ENCODE measurements at places on chromosomes 6 and 20.

DNA sequence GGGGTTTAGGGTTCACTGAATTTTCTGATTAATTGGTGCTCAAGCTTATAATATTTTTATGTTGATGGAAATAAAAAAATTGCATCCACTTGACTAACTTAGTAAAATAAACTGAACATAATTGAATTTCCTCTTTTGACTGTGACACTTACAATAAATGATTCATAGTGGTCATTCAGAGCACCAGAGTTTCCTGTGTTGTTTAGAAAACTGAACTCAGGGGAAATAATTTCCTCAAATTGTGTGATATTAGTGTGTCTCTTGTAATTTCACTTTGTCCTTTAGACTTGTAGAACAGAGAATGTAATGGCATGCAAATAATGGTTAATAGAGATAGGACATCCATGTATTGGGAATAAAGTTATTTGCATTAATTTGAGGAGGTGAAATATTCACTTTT, 319.7 kb upstream of the MAN1A1 start:
- DNase-seq: no peak

DNA sequence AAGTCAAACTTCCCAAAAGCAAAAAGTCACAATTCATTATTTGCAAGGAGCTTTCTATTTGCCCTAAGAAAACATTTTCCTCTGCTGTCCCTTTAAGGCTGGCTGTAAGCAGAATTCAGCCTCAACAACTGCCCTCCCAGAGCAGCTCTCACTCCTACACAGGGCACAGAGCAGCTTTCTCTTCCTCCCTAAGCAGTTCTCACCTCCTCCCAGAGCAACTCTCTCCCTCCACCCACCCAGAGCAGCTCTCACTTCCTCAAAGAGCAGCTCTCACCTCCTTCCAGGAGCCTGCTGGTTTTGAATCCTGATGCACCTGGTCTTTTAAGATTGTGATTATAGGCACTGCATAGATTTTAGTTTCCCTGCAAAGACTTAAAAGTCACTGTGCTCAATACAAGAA, 120.6 kb upstream of the TMEM181 start:
- DNase-seq: no peak

DNA sequence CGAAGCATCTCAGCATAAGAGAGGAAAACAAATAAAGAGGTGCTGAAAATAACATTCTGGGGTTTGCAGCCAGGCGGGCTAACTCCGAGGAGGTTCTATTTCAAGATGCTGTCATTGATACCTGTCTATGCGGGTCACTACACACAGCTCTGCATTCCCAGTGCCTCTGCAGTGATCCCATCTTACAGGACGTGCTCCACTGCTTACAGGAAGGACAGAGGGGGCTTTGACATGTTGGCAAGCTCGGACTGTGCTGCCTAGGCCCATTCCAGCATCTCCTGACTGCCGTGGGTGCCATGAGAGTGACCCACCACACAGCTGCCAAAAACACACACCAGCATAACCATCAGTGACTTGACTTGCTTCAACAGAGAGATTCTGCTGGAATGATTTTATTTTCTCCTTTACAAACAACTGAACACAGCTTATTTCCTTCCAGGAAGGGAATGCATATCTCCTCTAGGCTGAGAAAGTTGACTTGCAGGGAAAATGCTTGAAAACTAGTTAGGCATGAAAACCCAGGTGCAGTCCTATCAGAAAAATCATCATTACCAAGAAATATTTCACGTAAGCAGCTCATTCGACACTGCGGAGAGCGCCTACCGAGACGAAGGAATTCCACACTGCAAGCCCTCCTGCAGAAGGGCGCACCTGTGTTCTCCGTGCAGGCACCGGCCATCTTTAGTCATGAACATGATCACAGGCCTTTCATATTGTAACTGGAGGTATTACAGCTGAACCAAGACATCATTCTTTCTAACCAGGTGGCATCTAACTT, 62.5 kb downstream of the RAMACL start:
- no peak for DNase-seq

DNA sequence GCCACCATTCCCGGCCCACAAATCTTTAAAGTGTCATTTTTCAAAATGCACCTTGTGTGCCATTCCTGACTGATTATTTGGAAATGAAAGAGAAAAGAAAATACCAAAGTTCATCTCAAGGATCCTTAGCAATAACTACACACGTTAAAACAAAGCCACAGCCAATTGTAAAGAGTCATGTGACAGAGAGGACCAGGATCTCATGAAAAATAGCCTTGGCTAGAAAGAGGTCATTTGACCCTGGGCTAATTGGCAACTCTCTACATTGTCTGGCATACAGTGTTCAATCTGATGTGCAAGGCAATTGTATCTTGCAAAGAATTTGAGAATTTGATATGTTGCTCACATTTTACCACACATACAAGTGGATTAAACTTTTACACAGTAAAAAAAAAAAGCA, 31.6 kb upstream of the HLA-G start:
- DNase-seq: no peak

DNA sequence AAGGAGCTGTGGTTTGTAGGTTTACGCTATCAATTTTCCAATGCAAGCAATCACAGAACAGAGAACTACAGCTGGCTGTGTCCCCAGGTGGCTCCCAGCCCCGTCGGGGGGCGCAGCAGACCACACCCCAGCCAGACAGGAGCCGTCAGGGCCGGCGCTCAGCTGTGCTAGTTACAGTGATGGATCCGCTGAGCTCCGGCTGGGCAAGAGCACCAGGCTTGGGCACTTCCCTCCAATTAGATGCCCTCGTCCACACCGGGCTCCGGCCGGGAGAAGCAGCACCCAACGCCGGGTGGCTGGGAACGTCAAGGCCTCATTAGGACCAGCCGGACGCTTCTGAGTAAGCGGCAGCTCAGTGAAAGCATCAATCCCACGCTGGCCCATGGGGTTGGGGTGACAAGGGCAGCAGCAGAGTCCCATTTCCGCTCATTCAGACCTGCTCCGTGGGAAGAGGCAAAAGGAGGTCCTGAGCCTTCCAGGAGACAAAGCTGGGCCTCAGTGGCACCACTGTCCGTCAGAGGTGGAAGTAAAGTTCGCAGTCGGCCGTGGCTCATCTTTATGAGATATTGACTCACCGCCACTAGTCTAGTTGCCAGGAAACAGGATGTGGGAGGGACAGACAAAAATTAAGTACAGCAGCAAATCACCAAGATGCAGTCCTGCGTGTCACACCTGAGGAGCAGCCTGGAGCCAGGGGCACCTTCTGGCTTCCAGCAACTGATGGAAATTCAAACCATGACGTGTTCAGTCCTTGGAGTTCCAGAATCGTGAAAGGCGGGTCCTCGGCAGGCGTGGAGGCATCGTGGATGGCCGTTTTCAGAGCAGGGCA, 164.1 kb downstream of the TAF4 start:
- no peak for DNase-seq

GRCh38 chr20:53643031-53643832, 49.6 kb upstream of the ZNF217 start:
- no peak for DNase-seq

DNA sequence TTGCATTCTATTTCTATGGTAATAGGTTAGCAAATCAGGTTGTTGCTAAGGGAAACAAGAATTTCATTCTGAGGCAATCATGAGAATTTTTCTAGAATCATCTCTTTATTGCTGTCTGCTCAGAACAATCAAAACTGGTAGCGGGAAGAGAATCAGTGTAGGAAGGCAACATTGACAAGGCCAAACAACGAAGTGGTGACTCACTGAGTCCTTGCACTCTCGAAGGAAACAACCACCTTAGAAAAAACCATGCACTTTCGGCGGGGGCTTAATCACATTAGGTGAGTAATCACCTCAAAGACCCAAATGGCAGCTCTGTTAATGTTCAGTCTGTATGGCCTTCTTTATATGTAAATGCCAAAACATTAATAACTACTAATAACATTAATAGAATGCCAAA, 78.8 kb upstream of the MAP7 start:
- no peak for DNase-seq

- DNase-seq: no peak
Observed at GRCh38 chr6:91149956-91150705, 563.3 kb upstream of the MAP3K7 start.

- DNase-seq: no peak
Observed at GRCh38 chr20:47244451-47244850, 112.0 kb downstream of the ZMYND8 start.

- no peak for DNase-seq
Observed at GRCh38 chr6:138370631-138371451, 6.9 kb upstream of the SMIM28 start.

Data from NCI-H1436 (cell line).